NCI-H2107 (cell line): ENCODE measurements at places on chromosomes 7 and 10.
A peak's percentile ranks its signal among the peaks of the same experiment; 100 is the strongest.

- DNase-seq = no peak
These were observed 66.9 kb downstream of the ZNRF2 start for GRCh38 chr7:30351286-30351685.

DNA sequence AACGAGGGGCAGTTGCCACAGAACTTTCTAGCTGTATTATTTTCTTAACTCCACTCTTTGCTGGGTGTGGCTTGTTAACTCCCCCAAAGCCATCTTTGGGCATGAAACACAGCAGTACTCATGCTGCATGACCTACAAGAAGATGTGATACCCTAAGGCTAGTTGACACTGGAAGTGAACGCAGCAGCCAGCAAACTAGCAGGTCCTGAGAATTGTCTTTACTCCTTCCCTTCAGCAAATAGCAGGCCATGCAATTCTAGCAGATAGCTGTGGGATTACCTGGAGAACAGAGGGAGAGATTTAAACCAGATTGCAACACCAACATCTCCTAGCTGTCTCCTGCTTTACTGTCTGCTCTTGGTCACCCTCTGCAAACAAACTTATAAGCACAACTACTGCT lies 688.0 kb upstream of the ZWINT start:
- no peak for DNase-seq

DNA sequence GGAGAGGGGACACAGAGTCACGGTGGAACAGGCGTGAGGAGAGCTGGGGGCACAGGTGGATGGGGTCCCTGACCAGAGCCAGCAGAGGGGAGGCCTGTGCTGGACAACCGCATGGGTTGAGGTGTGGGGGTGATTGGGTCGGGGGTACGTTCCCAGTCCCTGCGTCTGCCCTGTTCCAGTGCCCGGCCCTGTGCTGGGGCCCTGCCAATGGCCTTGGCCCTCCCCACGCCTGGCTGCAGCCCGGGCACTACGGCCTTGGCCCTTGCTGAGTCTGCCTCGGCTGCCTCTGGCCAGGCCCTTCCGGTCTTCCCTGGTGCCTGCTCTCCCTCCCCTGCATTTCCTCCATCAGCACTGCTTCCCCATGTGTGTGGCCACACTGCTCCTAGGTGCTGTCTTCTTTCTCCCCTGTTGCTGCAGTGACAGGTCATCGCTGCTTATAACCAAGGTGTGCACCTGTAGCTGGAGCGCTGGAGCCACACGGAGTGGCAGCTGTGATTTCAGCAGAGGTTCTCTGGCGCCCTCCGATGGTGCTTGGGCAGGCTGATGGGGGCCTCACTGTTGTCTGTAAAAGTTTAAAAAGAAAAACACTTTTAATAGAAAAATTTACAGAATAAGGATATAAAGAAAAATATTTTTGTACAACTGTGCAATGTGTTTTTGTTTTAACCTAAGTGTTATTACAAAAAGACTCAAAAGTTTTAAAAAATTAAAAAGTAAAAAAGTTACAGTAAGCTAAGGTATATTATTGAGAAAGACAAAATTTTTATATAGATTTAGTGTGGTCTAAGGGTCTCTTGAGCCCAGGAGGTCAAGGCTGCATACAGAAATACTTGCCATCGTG lies 45.2 kb upstream of the BHLHA15 start:
- peak; percentile 59 for DNase-seq

- DNase-seq = no peak
These were observed 211.2 kb downstream of the ITGB1 start for GRCh38 chr10:32746869-32747268.

GRCh38 chr7:157497367-157497743 lies 160.6 kb downstream of the DNAJB6 start:
- DNase-seq = no peak
